ENCODE measurements at places on chromosomes 5 and 9.

DNA sequence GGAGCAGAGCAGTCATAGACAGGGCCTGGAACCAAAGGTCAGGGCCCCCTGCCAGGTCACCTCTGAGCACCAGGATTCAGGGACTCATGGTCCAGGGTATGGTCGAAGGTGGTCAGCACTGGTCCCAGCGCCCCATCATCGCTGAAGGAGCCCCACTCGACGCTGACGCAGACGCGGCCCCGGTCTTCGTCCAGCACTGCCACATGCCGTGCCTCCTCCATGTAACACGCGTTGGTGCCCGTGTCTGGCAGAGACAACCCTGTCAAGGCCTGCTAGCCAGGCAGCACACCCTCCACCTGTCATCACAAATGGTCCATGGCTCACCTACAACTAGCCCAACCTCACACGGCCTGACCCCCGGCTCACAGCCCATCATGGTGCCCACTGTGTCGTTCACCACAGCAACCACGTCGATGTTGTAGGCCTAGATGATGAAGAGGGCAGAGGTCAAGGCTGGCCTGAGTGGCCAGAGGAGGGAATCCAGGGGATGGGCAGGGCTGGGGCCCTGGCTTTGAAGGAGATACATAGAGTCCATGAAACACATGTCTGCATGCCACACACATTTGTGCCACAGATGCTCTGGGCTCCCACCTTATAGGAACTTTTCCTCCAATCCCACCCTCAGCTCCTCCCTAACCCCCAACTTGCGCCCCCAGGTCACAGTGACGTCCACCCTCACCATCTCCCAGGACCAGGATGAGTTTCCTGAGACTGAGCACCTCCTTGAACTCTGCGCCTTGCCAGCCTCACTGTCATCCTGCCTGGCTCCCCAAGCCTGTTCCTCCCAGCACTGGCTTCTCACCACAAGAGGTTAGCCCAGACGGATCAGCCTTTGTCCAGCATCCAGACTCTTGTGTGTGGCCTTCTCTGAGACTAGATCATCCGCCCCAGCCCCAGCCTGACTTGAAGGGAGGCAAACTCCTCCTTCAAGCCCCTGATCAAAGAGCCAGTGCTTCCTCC is 9.5 kb downstream of the HK3 start:
- no peak overlapping the region for H3K4me3 ChIP-seq
- no peak for DNase-seq
- peaks cover 3% of the 10 kb centered on the region for H3K27me3 ChIP-seq

DNA sequence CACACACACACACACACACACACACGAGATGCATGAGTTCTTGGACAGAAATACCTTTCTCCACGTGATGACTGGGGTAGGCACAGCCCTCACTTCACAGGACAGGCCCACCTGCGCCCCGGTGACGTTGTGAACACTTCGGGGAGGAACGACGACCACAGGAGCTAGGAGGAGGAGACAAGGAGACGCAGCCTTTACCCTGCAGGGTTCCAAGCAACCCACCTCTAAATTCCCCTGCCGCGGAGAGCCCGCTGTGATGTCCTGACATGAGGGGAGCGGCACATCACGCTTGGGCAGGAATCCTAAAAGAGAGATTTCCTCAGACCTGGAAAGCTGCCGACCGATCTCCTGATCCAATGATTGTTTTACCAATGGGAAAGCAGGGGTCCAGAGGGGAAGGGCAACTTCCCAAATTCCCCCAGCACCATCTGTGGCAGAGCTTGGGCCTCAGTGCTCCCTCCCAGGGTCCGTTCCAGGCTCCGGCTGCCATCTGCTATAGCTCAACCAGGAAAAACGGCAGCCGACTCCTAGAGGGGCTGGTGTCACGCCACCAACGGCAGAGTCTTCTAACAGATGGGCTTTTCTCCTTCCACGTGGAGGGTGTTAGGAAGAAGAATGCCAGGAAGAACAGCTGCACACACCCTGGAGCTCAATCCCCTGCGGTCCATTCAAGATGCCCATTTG is 10.1 kb downstream of the IGFBPL1 start:
- no peaks in the 10 kb centered on the region for H3K27me3 ChIP-seq
- peak overlapping the region; percentile 66 for H3K4me3 ChIP-seq
- peaks cover 29% of the 10 kb centered on the region for H3K4me1 ChIP-seq
- peak overlapping the region; percentile 89 for H3K27ac ChIP-seq
- peaks cover 14% of the 10 kb centered on the region for H3K36me3 ChIP-seq

DNA sequence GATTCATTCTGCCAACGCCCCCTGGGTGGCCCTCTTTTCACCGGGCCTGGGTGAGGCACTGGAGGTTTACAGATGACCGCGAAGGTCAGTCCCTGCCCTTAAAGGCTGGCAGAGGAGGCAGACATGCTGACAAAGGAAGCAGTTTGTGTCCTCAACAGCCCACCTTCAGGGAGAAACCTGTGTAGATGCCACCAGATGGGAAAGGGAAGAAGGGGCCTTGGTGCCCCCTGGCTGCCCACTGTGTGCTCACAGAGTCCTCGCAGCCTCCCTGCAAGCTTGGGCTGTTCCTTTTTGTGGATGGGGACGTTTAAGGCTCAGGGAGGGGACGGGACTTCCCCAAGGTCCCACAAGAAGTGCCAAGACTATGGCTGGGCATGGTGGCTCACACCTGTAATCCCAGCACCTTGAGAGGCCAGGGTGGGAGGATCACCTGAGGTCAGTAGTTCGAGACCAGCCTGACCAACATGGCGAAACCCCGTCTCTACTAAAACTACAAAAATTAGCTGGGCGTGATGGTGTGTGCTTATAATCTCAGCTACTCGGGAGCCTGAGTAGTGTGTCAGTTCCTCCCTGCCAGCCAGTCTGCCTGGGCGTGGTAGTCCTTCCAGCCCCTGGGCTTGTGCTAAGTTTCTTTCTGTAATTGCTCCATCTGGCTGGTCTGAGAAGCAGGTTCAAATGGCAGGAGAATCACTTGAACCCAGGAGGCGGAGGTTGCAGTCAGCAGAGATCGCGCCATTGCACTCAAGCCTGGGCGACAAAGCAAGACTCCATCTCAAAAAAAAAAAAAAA is 36.2 kb downstream of the NEK6 start:
- H3K36me3 ChIP-seq = peaks cover 8% of the 10 kb centered on the region
- DNase-seq = no peak
- H3K27me3 ChIP-seq = no peaks in the 10 kb centered on the region
- peaks cover 31% of the 10 kb centered on the region for H3K4me1 ChIP-seq

GRCh38 chr9:109242741-109243140 is 75.7 kb upstream of the FRRS1L start:
- no peaks in the 10 kb centered on the region for H3K36me3 ChIP-seq
- H3K27me3 ChIP-seq = no peaks in the 10 kb centered on the region
- no peak overlapping the region for H3K27ac ChIP-seq
- peaks cover 2% of the 10 kb centered on the region for H3K4me1 ChIP-seq

Measured in SJCRH30 (cell line).